BE2C (cell line): ENCODE measurements at places on chromosomes 5 and 9.

GRCh38 chr5:64954518-64954917, 185.8 kb downstream of the CWC27 start:
- DNase-seq: no peak

- no peak for DNase-seq
Observed at GRCh38 chr9:100724886-100725285, 147.0 kb downstream of the CAVIN4 start.

DNA sequence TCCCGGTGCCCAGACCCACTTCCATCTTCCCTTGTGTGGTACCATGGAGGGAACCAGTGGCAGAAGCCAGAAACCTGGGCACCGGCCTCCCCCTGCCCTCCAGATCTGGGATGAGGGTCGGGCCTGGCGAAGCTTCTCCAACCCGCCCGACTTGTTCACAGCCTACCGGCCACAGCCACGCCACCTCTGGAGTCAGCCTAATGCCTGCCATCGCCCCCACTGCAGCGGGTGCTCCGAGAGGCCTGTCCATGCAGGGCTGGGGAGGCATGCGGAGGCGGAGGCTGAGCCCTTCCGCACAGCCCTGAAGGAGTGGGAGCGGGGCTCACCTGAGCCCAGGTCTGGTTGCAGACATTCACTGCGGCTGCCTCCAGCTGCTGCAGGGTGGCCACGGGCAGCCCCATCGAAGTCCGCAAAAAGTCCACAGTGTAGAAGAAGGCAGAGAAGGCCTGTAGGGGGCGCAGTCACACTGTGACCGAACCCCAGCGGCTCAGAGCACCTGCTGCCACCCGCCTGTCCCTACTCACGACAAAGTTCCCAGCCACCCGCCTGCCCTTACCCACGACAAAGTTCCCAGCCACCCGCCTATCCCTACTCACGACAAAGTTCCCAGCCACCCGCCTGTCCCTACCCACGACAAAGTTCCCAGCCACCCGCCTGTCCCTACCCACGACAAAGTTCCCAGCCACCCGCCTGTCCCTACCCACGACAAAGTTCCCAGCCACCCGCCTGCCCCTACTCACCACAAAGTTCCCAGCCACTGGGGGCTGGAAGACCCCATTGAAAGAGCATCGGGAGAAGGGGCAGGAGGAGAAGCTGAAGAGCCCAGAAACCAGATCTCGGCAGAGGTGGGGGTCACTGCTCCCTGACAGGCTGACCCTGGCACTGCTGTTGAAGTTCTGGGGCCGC, 3.8 kb upstream of the NPDC1 start:
- peak; percentile 84 for DNase-seq

GRCh38 chr9:133973111-133973790, 18.9 kb downstream of the VAV2 start:
- peak; percentile 24 for DNase-seq

GRCh38 chr5:122707796-122708195, 67.1 kb upstream of the SNX2 start:
- DNase-seq: no peak

DNA sequence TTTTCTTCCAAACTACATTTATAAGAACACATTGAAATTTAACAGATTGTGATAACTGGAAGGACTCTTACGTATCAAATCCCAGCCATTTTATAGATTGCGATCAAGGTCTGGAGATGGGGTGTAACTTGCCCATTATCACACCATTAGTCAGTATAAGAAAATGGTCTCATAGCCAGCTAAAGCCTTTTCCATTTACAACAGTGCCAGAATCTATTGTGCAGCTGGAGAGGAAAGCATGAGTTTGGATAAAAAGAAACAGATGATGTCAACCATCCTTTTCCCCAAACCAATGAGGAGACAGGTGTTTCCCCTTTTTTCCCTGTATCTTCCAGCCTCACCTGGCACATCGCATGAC, 658.8 kb downstream of the ACTL7B start:
- DNase-seq: no peak

DNA sequence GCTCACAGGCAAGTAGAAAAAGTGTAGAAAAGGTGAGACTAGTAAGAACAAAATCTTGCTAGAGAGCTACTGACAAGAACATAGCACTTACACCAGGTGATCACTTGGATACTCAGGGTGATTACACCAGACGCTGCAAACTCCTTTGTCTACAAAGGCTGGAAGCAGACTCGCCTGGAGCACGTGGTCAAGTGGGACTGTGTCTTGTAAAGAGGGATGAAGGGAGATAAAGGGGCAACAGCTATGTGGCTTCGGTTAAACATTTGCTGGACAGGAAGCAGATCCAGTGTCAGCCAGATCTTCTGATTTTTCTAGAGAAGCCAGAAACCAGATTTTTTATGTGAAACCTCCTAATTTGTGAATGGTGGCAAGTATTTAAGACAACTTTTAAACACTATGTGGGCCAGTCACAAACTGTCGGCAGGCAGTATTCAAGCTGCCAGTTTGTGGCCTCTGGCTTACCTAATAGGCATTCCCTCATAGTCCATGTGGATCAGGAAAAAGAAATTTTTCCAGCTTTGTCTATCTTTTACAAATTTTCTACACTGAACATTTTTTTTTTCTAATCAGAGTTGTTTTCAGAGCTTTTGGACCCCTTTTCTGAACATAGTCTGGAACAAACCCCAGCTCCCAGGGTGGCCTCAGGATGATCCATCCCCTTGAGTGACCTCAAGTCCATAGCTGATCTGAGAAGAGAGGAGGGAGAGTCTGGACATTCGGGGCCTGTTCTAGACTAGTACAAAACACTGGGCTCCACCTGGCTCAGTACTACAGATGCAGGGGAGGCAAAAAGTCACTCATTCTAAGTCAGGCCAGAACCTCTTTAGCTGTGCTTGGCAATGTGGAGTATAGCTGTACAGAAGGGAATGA, 262.9 kb downstream of the ARRDC3 start:
- no peak for DNase-seq

GRCh38 chr5:119366540-119366881, 10.7 kb downstream of the TNFAIP8 start:
- no peak for DNase-seq
